ENCODE measurements at places on chromosomes 13 and 19.

DNA sequence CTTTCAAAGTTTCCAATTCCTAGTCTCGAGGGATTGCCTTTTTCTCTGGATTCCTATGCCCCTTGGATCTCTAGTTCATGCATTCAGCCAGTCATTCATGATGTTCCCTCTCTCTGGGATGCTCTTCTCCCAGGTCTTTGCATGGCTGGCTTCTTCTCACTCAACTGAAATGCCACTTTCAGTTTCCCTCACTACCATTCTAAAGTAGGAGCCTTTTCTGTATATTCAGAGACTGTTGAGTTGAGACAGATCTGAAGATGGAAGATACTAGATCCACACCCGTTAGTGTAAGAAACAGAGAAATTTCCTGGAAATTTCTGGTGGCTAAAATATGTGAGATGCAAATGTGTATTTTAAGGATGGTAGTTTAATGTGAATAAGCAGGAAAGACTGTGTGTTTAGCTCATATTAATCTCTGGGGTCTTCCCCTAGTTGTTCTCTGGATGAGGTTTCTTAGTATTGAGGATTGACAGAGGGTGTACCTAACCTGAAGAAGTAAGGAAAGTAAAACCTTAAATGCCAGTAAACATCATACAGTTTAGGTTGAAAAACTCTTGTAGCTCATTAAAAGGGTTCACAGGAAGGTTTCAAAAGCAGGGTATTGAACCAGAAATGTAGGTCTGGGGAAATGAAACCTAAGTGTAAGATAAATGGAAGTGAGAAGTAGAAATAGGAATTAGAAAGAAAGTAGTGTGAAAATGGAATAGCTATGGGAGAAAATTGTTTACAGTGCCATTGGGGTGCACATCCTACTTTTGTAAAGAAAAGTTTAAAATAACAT, 331.3 kb downstream of the NDFIP2 start:
- DNase-seq: no peak

GRCh38 chr13:21050288-21051197, 10.8 kb downstream of the LATS2 start:
- no peak for DNase-seq

GRCh38 chr19:19446655-19447437, 41.4 kb downstream of the GATAD2A start:
- DNase-seq: no peak

DNA sequence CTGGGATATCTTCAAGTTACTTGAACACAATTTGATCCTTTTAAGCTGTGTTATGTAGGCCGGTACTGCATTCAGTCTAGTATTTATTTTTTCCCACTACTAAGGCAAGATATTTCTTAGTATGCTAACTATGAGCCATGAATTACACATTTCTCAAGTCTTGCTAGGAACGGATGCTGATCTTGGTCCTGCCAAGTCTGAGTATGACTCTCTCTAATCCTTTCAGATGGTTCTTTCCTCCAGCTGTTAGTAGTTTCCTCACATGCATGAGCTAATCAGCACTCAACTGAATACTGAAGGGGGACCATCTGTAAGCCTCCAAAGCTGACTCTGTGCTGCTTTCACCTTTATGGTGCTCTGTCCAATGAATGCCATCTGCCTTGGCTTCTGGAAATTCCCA, 460.3 kb downstream of the KCTD12 start:
- no peak for DNase-seq

- no peak for DNase-seq
These were observed 44.6 kb downstream of the DPY19L3 start for GRCh38 chr19:32450217-32450616.

- DNase-seq: no peak
These were observed 125.7 kb downstream of the TNFRSF19 start for GRCh38 chr13:23695711-23696464.

Measured in left renal pelvis (tissue), 4 donors.